ENCODE measurements at places on chromosomes 2 and 18.

GRCh38 chr2:110157153-110157793, 41.7 kb upstream of the MALL start:
- no peak overlapping the region for H3K4me3 ChIP-seq
- H3K4me1 ChIP-seq: no peaks in the 10 kb centered on the region
- peak; percentile 44 for DNase-seq
- H3K27ac ChIP-seq: no peak overlapping the region
- no peaks in the 10 kb centered on the region for H3K27me3 ChIP-seq

- no peaks in the 10 kb centered on the region for H3K36me3 ChIP-seq
- no peak overlapping the region for H3K4me3 ChIP-seq
- H3K4me1 ChIP-seq: peaks cover 2% of the 10 kb centered on the region
These were observed 352.6 kb downstream of the TNS1 start for GRCh38 chr2:217650229-217650628.

DNA sequence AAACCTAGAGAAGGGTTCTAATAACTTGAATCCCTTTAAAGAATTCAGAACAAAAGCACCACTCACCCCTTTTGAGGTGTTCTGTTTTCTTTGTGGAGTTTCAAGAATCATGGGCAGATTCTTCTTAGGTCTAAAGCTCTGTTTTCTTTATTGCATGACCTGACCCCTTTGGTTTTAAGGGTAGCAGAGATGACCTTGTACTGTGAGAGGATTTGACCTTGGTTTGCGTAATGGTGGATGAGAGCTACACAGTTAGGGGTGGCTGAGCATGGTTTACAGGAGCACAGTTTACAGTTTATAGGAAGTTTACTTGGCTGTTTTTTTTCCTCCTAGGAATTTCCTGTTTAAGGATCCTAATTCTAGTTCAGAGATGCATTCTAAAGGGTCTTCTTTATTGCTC, 1095.6 kb upstream of the NRXN1 start:
- H3K4me1 ChIP-seq: no peaks in the 10 kb centered on the region
- H3K4me3 ChIP-seq: no peak overlapping the region
- no peak for DNase-seq
- H3K27me3 ChIP-seq: no peaks in the 10 kb centered on the region
- no peak overlapping the region for H3K27ac ChIP-seq
- H3K36me3 ChIP-seq: no peaks in the 10 kb centered on the region

DNA sequence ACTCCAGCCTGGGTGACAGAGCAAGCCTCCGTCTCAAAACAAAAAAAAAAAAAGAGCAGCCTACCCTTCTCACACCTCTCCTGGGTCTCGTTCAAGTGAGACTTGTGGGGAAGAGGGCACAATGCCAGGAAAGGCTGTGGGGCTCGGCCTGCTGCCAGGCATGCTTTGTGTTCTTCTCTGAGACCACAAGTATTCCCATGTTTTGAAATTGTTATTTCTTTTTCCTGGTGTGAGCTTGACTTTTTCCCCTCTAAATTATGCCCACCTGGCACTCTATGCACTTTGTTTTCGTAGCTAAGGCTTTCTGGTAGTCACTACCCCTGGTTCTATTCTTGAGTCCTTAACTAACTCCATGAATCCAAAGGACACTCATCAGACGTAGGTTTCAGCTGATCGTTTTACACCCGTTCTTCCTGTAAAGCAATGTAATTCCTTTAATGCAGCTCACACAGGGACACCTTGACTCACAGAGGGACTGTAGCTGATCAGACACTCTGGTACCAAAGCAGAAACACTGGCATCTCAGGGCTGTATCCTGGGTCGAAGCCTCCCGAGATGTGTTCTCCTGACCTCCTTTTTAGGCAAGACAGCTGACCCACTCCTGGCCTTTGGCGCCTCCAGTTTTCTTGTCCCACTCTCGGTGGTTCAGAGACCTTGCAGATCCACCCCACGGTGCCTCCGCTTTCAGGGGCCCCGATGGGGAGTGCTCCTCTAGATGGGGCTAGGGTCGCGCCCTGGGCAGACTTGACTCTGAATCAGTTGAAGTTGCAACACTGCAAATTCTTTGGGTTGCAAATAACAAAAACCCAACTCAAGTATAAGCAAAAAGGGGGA, 193.3 kb upstream of the AGAP1 start:
- H3K27ac ChIP-seq: no peak overlapping the region
- DNase-seq: no peak
- no peaks in the 10 kb centered on the region for H3K36me3 ChIP-seq
- H3K4me3 ChIP-seq: no peak overlapping the region

GRCh38 chr2:126571403-126571802, 84.6 kb upstream of the GYPC start:
- H3K36me3 ChIP-seq: no peaks in the 10 kb centered on the region
- no peak overlapping the region for H3K4me3 ChIP-seq
- peak; percentile 19 for DNase-seq
- H3K4me1 ChIP-seq: no peaks in the 10 kb centered on the region
- H3K27me3 ChIP-seq: no peaks in the 10 kb centered on the region

DNA sequence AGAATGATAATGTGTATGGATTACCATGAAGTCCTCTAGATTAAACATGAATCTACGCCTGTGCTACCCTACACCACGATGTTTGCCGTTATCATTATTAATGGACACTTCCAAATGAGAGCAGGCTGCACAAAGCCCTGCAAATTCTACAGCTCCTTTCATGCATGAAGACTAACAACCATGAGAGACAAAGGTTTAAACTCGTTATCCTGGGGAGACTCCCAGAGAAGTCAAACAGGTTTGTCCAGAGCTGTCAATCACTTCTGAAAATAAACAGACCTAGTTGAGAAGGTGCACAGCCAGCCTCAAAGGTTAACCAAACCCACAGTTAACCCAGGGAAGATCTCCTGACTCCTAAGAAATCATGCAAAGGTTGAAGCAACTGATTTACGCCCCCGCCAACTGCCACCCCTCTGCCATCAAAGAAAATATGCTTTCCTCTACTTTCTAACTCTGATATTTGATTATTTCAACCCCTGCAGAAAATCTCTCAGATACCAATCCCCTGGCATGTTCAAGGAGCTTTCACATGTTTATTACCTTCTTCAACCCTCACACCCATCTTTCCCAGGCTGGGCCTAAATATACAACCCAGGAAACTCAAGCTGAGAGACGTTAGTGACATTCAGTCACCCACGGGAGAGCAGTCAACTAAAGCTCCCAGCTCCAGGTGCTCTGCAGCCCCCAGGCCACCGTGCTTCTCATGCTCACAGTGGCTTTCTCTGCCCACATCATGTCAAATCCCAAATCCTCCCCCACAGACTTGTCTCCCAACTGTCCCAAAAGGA, 35.9 kb downstream of the MYO5B start:
- H3K27me3 ChIP-seq: no peaks in the 10 kb centered on the region
- H3K4me3 ChIP-seq: no peak overlapping the region
- H3K4me1 ChIP-seq: peaks cover 2% of the 10 kb centered on the region
- no peak overlapping the region for H3K27ac ChIP-seq
- DNase-seq: no peak

GRCh38 chr2:102004581-102004980, 12.8 kb downstream of the IL1R2 start:
- H3K4me3 ChIP-seq: no peak overlapping the region
- no peaks in the 10 kb centered on the region for H3K27me3 ChIP-seq
- H3K27ac ChIP-seq: no peak overlapping the region

Data from mesendoderm (in vitro differentiated cells).